ENCODE measurements at places on chromosomes 16 and 17.

DNA sequence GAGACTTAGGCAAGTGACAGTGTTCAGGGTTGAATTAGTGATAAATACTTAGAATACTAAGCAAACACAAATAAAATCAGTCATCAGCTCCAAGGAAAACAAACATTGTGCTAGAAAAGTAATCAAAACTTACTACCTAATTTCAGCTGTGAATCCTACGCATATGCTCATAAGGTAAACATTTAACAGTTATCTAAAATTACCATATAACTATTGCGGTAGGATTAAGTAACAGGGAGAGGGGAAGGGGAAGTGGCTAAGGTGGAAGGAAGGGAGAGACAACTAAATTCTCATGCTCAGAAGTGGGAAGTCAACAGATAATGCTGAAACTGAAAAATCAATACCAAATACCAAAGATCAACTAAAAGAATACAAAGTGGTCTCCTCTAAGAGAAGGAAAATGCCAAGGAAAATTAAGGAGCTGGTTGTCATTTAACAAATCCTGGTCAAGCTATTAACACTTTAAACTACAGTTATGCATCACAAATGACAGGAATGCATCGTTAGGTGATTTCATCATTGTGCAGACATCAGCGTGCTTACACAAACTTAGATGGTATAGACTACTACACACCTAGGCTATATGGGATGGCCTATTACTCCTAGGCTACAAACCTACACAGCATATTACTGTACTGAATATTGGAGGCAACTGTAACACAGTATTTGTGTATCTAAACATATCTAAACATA, 20.0 kb downstream of the USP32 start:
- DNase-seq: no peak

DNA sequence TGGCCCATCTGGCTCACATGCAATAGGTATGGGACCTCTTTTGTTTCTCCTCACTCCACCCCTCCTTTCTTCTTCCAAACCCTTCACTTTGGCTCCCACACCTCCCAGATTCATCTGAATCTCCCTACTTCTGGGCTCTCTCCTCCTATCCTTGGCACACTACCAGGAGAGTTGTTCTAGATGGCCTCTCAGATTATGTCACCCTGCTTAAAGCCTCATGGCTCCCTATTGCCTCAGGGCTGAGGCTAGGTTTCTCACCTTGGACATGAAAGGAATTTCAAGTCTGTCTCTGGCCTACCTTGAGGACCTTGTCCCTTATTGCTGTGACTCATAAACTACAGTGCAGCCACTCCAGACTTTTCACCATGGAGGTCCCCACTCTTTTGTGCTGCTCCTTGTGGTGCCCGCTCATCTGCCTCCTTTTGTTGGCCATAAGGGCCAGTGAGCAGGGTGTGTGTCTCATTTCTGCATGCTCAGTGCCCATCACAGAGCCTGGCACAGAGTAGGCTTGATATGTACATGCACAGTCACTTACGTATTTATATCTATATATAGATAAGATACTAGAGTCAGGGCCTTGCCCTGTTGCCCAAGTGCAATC, 1.0 kb upstream of the MFAP4 start:
- no peak for DNase-seq

DNA sequence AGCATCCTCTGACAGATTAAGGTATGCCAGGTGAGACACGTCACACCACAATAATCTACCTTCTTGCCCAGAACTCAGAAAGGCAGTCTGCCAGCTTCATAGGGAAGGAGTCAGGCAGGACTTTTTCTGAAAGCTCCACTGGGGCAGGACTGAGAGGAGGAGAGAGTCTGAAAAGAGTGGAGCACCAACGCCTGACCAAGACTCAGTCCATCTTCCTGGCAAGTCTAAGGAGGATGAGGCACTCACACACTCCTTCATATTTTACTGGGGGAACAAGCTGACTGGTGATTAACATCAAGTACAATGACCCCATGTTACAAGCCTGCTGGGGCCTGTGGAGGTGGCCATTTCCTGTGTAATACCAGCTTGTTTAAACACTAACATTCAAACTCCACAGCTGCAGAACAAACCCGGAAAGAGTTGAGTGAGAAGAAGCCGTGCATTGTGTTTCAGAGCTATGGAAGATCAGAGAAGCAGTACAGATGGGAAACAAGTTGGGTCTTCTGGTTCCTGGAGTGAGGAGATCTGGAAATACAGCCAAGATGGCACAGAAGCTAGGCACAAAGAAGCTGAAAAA, 122.4 kb downstream of the HIC1 start:
- no peak for DNase-seq

- no peak for DNase-seq
Observed at GRCh38 chr16:53014287-53014686, 38.4 kb downstream of the CHD9NB start.

GRCh38 chr17:5299383-5299782, 17.3 kb downstream of the RABEP1 start:
- no peak for DNase-seq

- no peak for DNase-seq
Observed at GRCh38 chr17:10042589-10043244, 137.6 kb upstream of the RCVRN start.

GRCh38 chr16:85612801-85613603, at the start of gene GSE1:
Gene GSE1, plus strand, starts transcription at chr16:85613322. Its CDS starts 70 bp downstream, at chr16:85613392.
- peak; percentile 94 for DNase-seq

- DNase-seq: peak; percentile 2
Observed at GRCh38 chr17:12721581-12721980, 55.9 kb downstream of the MYOCD start.

DNA sequence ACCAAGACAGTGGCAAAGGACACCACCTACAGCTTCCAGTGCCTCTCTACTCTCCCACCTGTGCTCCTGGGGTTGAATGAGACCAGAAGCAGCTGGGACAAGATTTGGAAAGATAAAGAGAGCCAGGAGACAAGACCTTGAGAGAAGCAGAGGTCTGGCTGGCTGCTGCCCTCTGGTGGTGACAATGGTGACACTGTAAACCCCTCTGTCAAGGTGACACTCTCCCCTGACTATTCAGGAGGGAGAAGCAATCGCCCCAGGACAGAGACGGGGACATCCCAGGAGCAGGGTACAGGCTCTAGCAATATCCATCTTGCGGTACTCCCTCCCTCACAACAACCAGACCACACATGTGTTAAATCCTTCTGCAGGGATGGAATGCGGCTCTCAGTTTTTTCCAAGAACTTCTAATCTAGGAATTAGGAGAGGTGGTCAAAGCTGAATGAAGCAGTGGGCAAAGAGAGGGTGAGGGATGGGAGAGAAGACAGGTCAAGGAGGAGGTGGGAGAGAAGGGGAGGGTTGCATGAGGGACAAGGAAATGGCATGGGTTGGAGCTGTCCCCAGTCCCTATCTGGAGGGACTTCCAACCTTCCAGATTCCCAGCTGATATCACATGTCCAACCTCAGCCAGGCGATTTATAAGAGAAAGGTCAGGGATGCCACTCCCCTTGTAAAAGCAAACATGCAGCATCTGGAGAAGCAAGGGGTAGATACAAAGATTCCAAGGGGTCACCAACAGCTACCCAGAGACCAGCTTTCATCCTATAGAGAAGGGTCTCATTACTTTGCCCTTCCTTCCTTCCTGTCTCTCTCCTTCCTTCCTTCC, 2.9 kb downstream of the PHOSPHO1 start:
- DNase-seq: peak; percentile 89

GRCh38 chr17:81119223-81120148, 45.8 kb upstream of the PVALEF start:
- peak; percentile 82 for DNase-seq

DNA sequence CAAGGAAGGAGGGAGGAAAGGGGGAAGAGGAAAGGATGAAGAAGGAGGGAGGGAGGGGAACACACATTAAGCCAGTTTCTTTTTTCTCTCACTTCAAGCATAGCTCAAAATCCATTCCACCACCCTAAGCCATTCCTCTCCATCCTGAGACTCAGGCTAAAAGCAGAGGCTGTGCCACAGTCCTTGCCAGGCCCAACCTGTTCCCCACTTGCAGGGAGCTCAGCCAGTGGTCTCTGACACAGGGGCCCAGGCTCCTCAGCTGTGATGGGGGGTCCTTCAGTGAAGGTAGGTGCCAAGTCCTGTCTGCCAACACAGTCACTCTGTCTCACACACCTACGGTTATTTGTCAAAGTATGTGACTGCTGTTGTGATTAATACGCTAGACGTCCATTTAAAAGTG, 44.6 kb downstream of the SDK2 start:
- DNase-seq: no peak

DNA sequence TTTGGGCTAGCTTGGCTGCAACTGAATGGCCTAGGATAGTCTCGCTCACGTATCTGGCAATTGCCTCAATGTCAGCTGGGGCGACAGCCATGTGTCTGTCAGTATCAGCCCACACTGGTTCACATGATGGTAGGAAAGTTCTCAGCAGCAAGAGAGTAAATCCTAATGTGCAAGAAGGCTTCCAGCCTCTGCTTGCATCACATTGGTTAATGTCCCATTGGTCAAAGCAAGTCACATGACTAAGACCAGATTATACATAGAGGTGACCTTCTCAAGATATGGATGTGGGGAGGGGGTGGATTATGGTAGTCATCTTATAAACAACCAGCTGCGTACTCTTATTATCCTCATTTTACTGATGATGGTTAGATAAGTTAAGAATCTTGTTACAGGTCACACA, 31.0 kb downstream of the CHP2 start:
- DNase-seq: no peak

- DNase-seq: peak; percentile 62
Observed at GRCh38 chr17:7842380-7843256, 8.6 kb downstream of the KDM6B start.

GRCh38 chr16:6861135-6861814, 471.4 kb upstream of the RBFOX1 start:
- DNase-seq: peak; percentile 13

DNA sequence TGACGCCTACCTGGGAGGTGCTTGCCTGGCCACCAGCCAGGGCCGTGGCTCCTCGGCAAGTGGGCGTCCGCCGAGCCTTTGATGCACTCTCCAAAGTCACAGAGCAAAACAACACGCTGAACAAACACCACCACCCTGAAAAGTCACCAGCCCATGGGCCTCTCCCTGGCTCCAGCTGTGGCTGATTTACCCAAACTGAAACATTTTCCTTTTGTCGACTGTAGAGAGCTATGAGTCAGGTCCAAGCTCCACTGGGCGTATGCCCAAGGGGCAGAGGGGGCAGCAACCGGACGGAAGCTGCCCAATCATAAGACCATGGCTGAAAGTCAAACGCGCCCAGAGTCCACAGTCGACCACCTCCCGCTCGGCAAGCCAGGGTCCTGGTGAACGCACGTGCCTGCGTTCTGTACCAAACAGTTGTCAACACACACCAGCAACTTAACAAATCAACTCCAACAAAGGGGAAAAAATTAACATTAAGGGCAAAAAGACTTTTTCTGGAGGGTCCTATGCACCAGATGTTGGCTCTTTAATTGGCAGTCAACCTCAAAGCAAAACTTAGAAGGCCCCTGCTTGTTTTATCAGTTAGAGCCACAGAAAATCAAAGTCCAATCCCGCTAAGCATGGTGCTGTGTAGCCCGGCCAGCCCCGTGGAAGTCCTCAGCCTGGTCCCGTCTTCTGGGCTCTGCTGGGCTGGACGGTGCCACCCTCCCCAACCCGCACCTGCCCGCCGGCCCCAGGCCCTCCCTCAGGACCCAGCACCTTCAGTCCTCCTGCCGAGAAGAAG, 47.3 kb downstream of the TBC1D16 start:
- DNase-seq: no peak

DNA sequence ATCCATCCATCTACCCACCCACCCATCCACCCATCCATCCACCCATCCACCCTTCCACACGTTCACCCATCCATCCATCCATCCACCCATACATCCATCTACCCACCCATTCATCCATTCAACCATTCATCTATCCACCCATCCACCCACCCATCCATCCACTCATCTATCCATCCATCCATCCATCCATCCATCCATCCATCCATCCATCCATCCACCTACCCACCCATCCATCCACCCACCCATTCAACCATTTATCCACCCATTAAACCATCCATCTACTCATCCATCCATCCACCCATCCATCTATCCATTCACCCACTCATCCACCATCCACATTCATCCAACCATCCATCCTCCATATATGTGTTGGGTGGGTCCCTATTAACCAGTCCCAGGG, 26.2 kb upstream of the RPTOR start:
- DNase-seq: no peak

- DNase-seq: no peak
Observed at GRCh38 chr16:88527186-88527936, 42.8 kb upstream of the ZC3H18 start.

- no peak for DNase-seq
Observed at GRCh38 chr17:48539177-48539576, 5.7 kb downstream of the HOXB2 start.

- no peak for DNase-seq
Observed at GRCh38 chr17:82922646-82923045, 82.8 kb upstream of the ZNF750 start.

DNA sequence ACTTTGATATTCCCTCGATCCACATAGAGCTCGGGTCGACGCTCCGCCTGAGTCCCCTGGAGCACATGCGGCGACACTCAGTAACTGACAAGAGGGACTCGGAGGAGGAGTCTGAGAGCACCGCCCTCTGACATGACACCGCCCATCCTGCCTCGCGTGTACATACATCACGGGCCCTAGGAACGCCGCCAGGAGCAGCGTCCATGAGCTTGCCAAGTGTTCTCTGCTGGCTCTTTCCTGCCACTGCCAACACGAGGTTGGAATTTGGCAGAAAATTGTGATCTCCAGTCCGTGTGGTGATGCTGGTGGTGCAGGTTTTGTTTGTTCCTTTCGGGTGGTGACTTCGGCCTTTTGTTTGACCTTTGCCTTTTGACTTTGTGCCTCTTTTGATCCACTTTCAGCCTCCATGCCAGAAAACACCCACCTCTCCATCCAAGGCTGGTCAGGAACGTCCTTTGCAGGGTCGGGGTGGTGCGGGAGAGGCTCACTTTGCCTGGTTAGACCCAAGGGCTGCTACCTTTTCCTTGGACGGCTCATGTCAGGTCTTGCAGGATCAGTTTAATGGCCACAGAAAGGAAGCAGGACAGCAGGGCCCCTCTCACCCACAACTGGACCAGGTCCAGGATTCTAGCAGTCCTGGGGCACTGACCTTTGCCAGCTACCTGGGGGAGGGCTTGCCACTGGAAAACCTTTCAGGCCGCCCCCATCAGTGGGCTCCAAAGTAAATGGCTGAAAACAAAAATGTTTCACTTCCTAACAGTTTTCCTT, 27.6 kb downstream of the ELAC2 start:
- no peak for DNase-seq

GRCh38 chr16:305916-306626, 23.1 kb downstream of the PDIA2 start:
- no peak for DNase-seq

- DNase-seq: no peak
Observed at GRCh38 chr16:19717314-19717713, 713 bp downstream of the KNOP1 start.

DNA sequence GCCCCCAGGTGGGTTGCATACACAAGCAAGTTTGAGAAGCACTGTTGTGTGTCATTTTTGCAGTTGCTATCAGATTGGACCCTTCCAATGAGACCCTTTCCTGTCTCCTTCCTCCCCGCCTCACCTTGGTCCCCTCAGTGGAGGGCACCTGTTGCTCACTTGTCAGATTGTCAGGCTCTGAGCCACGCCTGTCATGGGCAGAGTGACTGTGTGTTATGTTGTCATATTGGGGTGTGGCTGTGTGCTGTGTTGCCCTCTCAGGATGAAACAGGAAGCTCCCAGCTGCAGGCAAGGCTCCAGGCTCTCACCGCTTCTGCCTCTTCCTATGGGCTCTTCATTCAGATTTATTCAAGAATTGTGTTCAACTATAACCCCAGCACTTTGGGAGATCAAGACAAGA, 302.9 kb downstream of the CPPED1 start:
- DNase-seq: no peak
